ENCODE measurements at places on chromosomes 7 and 10.

- no peak for DNase-seq
Observed at GRCh38 chr7:51644216-51644615, 327.6 kb upstream of the COBL start.

- no peak for DNase-seq
Observed at GRCh38 chr7:149598721-149599308, 101.2 kb upstream of the ZNF746 start.

GRCh38 chr7:134696261-134696660 is 49.6 kb downstream of the BPGM start:
- DNase-seq: no peak

DNA sequence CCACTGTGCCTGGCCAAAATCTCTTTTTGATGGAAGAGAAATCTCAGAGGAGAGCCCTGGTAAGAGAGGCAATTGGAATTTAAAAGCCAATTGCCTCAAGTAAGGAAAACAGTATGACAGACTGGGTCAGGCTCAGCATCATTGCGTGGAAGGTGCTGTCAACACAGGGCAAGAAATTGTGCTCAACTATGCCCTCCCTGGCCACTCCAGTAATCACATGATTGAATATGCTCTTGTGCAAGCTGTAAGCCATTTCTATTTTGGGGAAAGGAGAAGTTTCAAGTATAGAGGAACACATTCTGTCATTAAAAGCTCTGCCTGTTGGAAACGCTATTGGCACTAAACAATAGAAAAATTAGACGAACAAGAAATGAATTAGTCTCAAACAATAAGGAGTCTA is 1127.7 kb downstream of the REEP3 start:
- DNase-seq: no peak

DNA sequence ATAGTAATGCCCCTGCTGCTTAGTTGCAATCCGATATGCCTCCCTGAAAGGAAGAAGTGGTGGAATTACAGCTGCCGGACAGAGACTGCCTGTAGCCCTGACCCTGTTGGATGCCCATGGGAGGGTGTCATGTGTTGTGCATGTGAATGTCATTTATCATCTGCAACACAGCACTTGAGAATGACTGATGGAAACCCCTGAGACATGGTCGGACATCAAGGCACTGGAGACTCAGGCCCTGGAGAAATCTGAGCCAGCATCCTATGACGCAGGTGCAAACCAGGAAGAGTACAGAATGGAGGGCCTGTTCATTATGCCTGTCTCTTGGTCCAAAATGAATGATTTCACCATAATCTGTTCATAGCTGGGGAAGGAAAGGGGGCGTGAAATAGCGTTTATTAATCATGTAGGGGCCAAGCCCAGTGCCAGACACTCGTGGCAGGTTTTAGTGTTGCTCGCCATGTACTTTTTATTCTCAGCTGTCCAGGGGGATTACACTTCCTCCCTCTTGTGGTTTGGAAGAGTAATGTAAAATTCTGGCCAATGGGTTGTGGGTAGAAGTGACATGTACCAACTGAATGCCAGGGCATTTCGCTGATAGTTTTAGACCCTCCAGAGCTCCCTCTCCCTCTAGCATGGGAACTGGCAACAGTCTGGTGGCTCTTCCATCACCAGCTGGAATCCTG is 23.0 kb upstream of the LEP start:
- DNase-seq: no peak

GRCh38 chr10:128859738-128860386 is 607.2 kb upstream of the MGMT start:
- peak; percentile 24 for DNase-seq

DNA sequence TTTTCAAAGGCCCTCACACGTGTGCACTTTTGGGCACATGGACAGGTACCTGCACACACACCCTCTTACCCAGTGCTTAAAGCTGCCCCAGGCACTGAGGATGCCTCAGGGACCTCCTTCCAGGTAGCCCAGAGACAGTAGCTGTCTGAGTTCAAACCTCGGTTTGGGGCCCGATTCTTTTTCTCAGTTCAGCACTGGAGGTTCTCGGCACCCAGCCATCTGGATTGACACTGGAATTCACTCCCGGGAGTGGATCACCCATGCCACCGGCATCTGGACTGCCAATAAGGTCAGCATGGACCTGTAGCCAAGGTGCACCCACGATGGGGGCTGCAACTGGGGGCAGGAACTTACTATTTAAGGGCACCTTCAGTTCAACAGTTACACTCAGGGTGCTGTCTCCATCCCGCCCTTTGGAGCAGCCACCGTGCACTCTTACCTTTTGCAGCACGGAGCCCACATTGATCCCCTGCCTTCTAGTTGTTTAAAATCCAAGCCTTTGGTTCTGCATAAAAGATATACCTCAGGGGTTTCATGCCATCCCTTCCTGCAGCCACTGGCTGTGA is 17.7 kb downstream of the CPA5 start:
- no peak for DNase-seq

DNA sequence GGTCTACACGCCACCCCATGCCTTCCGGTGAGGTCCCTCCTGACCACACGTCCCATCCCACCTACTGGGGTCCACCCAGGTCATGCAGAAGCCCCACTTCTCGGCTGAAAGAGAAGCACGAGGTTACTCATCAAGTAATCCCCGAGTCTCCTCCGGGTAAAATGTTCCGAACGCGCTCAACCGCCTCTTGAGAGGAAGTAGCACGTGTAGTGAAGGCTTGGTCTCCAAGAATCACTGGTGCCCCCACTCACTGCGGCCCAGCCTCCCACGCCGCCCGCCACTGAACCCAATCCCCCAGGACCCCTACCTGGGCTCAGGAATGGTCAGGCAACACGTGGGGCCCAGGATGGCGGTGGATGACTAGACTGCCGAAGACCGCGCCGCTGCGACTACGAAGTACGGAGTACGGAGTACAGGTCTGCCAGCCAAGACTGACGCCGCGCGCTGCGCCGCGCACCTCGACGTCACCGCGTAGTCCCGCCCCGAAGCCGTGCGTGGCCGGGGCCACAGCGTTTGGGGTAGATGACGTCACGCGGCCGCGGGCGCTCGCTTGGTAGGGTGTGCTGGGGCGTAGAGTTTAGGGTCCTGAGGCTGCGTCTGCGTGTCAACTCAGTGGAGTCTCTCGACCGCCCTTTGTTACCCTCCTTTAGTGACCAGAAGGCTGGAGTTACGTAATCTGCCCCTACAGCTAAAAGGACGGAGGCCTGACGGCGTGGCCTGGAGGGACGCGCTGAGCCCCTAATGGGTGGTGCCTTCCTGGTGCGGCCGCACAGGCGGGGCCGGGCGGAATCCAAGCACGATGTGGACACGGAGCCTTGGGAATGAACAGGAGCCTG is 7.6 kb upstream of the MYO1G start:
- DNase-seq: peak; percentile 93

GRCh38 chr10:71064413-71065118 is 147.8 kb upstream of the UNC5B start:
- no peak for DNase-seq

DNA sequence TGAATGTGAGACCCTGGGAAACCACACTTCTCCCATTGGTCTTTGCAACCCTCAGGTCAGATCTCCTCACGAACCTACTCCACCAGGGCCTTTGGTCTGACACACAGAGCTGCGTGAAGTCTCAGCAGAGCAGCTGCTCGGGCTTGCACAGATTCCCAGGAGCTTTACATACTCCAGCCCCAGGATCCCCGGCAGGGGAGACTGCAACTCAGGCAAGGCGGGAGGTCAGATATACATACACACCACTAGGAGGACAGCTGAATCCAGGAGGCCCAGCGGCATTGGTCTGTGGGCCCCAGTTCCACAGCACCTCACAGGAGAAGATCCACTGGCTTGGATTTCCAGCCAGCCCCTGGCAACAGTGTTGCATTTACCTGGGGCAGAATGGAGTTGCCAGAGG is 239.2 kb downstream of the GPAM start:
- no peak for DNase-seq
